ENCODE measurements at places on chromosomes 11 and 22.

- DNase-seq = no peak
Observed at GRCh38 chr11:925158-925495, 543 bp upstream of the AP2A2 start.

- no peak for DNase-seq
Observed at GRCh38 chr22:25760294-25760693, 18.3 kb downstream of the MYO18B start.

GRCh38 chr11:120432056-120433018 is 79.2 kb upstream of the GRIK4 start:
- peak; percentile 96 for DNase-seq

DNA sequence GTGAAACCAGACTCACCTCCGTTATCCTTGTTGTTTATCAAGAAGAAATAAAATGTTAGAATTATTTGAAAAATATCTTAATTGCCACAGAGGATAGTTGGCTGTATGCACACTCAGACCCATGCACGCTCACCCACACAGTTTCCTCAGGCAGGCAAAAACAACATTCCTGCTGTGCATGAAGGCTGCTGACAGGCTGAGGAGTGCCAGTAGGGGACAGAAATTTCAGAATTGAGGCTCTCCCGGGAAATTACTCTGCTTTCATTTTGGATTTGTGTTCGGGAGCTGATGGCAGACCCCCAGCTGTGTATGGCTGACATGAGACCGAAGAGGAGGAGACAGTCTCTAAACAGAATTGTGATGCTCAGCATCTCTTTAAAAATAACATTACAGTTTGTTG is 87.5 kb downstream of the AMOTL1 start:
- DNase-seq = no peak

DNA sequence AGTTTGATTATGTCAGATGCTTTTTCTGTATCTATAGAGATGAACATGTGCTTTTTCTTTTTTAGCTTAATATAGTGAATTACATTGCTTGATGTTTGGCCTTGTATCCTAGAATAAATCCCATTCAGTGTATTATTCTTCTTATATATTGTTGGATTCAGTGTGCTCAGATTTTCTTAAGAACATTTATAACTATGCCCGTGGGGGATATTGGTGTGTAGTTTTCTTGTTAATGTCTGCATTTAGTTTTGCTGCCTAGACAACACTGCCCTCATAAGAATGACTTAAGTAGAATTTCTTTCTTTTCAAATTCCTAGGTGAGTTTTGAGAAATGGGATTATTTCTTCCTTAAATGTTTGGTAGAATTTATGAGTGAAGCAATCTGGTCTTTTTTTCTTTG is 98.5 kb downstream of the TMEM135 start:
- DNase-seq = no peak

DNA sequence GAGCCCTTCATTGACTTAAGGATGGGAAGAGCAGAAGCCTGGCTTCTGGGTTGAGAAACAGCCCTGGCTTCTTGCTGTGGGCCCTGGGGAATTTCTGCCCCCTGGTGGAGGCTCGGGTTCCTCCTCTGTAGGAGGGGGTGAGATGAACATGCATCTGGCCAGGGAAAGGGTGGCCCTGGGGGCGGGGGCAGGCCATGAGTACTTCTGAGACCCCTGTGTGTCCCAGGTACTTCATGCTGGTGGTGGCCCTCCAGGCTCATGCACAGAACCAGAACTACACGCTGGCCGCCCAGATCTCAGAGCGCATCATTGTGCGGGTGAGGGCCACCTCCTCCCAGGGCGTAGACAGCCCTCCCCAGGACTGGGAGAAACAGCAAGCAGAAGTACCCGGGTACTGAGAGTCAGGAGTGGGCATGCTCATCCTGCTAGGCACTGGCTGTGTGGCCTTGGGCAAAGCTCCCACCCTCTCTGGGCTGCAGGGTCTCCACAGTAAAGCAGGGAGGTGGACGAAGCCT is 15.8 kb downstream of the TMEM258 start:
- DNase-seq = no peak

DNA sequence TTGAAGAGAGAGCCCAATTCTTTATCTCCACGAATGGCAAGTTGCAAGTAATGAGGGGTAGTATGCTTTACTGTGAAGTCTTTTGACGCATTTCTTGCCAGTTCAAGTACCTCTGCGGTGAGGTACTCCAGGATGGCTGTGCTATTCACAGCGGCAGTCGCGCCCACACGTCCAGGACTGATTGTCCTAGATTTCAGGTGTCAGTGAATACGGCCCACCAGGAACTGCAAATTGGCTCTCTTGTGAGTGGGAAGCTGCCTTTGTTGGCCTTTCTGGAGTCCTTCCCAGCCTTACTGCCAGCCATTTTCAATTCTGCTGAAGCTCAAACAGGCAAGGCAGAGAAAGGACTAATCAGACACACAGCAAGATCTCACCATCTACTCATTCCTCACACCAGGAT is 8.5 kb downstream of the PPFIA1 start:
- no peak for DNase-seq

Measured in GM04504 (cell line).